Stimulated activated CD4-positive, alpha-beta T cell treated with anti-CD3 and anti-CD28 coated beads, TNF-alpha, amount 100 ng/mL, for 1 hour (primary cell): ENCODE measurements at places on chromosomes 5 and 9.

GRCh38 chr5:164354139-164354751 lies 848.8 kb downstream of the MAT2B start:
- no peak for DNase-seq

DNA sequence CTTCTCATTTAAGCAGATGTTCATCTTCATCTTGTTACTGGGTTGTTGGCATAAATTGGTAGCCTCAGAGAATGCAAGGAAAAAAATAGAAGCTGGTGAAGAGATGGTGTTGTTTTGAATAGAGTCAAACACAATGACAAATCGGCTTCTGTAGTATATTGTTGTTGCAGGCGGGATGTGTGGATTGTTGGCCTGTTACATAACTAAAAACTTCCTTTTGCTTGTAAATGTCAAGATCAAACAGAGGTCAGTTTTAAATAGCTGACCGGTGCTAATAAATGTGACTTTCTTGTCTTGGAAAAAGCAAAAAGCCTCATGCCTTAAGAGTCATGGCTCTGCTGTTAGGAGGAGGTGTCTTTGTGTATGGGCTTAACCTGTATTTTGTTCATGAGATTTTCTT lies 59.2 kb downstream of the CCDC192 start:
- no peak for DNase-seq

DNA sequence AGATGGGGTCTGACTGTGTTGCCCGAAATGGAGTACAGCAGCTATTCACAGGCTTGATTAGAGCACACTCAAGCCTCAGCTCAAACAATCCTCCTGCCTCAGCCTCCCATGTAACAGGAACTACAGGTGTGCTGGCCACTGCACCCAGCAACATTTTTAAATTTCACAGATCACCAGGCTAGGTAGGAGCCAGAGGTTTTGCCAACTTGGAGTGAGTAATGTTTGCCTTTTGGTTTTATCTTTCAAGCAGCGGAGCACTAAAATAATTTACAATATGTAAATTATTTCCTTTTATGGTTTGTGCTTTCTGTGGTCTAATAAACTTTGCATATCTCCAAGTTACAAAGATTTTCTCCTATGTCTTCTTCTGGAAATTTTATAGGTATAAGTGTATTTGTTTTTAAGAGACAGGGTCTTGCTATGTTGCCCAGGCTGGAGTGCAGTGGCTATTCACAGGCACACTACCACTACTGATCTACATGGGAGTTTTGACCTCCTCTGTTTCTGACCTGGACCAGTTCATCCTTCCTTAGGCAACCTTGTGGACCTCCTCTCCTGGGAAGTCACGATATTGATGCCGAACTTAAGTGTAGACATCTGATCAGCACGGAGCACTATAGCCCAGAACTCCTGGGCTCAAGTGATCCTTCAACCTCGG lies 67.2 kb upstream of the SUSD1 start:
- no peak for DNase-seq

GRCh38 chr5:67774267-67774552 lies 441.3 kb upstream of the PIK3R1 start:
- no peak for DNase-seq

GRCh38 chr9:128894764-128895163 lies 12.8 kb downstream of the LRRC8A start:
- no peak for DNase-seq

- DNase-seq, result no peak
Measured at GRCh38 chr5:78805474-78806124, 157.0 kb upstream of the LHFPL2 start.

DNA sequence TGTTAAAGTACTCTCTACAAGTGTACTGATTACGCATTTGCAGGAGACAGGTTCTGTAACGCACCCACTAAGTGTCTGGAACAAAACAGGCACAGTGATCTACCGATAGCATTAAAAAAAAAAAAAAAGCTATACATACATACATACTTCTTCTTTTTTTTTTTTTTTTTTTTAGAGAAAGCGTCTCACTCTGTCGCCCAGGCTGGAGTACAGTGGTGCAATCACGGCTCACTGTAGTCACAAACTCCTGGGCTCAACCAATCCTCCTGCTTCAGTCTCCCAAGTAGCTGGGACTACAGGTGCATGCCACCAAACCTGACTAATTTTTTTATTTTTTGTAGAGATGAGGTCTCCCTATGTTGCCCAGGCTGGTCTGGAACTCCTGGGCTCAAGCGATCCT lies 7.6 kb downstream of the KIF24 start:
- DNase-seq, result no peak

DNA sequence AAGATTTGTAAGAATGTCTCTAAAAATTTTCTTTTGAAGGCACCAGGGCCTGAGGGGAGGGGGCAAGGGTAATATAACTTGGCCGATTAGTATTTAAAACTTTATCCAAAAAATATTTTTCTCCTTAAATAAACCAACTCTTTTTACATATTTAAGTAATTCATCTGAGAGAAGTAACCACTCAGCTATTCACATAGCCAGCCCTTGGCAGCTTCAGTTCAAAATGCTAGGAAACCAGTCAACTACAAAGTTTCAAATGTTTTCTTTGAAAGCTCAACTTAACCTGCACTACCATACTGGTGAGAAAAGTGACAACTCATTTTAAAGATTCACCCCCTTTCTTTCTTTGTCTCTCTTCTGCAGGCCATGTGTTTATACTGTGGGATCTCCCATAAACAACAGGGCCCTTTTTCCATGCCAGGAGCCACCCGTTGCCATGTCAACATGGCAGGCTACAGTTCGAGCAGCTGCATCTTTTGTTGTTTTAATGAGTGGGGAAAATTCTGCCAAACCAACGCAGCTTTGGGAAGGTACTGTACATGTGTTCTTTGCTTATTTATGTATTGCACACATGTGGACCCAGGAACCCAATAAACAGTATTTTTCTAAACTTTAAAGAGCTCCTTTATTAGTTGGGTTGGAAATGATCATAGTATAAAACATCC lies 46.3 kb downstream of the AOPEP start:
- no peak for DNase-seq

GRCh38 chr5:90434116-90434714 lies 24.7 kb upstream of the CETN3 start:
- DNase-seq, result peak; percentile 11
